Activated T-cell treated with anti-CD3 and anti-CD28 coated beads, Interleukin-2, amount 50 U/mL, for 1 hour (primary cell): ENCODE measurements at places on chromosomes 1 and 21.

GRCh38 chr21:44709426-44710293 lies 1.7 kb downstream of the TSPEAR start:
- DNase-seq, result peak; percentile 40

DNA sequence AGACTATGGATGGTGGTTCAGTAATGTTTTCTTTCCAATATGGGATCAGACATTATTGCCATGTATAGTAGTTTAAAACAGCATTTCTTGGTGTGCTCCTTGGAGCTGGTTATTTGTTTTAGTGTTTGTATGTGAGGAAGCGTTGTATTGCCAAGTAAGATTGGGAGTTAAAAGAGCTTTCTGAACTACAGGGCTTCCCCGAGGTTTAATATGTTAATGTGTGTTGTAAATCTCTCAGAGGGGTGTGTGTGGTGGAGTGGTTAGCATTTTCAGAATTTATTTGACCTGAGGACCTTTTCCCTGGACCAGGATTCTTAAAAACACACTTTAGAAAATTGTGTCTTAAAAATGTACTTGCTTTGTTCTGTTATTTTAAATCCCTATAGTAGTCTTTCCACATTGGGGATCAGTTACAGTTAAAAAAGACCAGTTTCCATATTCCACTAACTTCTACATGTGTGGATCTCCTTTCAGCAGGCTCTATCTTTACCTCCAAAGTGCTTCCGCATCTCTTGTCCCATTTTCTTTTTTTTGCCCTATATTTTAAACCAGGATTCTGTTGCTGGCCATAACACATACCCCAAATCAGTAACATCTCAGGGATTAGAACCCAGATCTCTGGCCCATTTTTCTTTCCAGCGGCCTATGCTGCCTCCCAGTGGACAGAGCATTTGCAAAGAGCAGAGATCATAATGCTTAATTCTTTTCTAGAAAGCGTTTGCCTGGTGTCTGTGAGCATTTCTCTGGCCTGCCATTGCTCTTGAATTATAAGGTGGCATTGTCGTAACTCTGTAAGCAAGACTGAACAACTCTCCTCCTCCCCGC lies 58.6 kb downstream of the PBX1 start:
- no peak for DNase-seq

DNA sequence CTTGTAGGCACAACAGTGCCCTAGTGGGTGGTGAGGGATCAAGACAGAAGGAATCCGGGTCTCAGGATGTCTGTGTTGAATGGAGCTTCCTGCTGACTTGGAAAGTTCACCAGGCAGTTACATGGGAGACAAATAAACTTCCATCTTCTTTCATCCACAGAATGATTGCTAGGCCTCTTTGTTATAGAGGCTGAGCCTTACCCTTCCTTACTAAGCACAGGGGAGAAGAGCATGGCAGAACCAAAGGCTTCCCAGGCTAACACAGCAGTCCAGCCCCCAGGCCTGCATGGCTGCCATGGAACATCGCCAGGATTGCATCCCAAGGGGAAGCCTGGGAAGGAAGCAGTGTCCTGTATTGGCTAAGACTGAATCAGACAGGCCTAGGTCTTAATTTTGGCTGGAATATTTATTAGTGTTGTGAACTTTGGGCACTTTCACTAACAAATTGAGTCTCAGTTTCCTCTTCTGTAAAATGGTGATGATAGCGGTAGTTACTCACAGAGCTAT lies 18.7 kb downstream of the HEYL start:
- DNase-seq, result no peak

DNA sequence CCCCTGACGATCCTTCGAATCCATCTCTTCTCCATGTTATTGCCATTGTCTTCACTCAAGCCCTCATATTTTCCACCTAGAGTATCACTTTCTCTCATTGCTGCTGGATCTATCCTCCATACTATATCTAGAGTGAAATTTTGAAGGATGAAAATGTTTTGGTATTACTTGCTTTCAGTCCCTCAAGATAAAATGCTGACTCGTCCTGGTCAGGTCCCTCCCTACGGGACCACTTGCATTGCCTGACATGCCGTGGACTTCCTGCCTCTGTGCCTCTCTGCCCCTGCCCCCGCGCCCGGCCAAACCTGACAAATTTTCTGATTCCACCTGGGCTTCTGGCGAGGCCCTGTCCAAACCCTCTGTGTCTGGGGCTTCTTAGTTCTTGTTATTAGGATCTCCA lies 23.6 kb downstream of the SPATA46 start:
- DNase-seq, result no peak

DNA sequence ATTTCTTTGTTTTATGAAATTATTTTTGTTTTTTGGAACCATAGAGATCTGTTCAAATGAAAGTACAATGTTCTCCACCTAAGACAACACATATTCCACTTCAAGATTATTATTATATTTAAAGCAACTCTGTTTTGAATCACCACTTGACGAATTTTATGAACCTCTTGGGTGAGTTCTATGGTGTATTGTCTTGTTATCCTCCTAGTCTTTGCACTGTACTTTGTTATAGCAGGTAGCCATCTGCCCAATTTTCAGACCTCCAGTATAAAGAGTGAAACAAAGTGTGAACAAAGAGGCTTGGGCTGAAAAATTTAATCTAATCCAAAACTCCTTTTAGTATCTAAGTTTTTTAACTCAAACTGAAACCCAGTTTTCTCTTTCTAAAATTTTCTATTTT lies 71.0 kb downstream of the LRRC7 start:
- DNase-seq, result no peak
